Osteoblast (primary cell): ENCODE measurements at places on chromosomes 7 and 10. TPM values are rescaled to one million over a fixed set of nuclear protein-coding genes. Genes with fewer than 3 reads are reported as not detected.

GRCh38 chr7:30559611-30560010 lies 35.1 kb upstream of the GARS1 start:
- peaks cover 9% of the 10 kb centered on the region for H3K36me3 ChIP-seq
- peaks cover 11% of the 10 kb centered on the region for H3K4me1 ChIP-seq
- no peak overlapping the region for H3K27ac ChIP-seq
- no peaks in the 10 kb centered on the region for H3K27me3 ChIP-seq

GRCh38 chr10:62980687-62981086 lies 152.4 kb upstream of the NRBF2 start:
- H3K27ac ChIP-seq, result no peak overlapping the region
- no peak overlapping the region for H3K4me3 ChIP-seq
- DNase-seq, result no peak
- H3K4me1 ChIP-seq, result no peaks in the 10 kb centered on the region
- H3K27me3 ChIP-seq, result peaks cover 8% of the 10 kb centered on the region

DNA sequence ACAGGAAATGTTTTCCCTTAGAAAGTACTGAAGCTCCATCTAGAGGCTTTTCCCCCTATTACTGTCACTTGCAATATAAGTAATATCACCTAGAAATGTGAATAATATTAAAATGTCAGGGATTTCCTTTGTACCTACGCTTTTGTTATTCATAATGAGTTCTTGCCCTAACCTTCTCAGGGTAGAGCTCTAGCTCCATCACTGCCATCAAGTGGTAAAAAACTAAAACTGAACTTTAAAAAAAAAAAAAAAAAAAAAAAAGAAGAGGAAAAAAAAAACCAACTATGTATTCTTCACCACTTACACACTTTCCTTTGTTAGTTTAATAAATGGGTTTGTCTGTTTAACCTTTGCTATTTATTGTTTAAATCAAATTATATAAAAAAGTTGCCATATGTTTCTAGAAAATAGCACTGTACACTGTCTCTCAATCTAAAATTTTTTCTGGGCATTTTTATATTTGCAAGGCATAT lies 49.9 kb downstream of the DNAJC1 start:
- no peak overlapping the region for H3K27ac ChIP-seq
- H3K4me3 ChIP-seq, result no peak overlapping the region
- H3K4me1 ChIP-seq, result no peaks in the 10 kb centered on the region
- H3K27me3 ChIP-seq, result no peaks in the 10 kb centered on the region
- no peaks in the 10 kb centered on the region for H3K36me3 ChIP-seq
- DNase-seq, result no peak

DNA sequence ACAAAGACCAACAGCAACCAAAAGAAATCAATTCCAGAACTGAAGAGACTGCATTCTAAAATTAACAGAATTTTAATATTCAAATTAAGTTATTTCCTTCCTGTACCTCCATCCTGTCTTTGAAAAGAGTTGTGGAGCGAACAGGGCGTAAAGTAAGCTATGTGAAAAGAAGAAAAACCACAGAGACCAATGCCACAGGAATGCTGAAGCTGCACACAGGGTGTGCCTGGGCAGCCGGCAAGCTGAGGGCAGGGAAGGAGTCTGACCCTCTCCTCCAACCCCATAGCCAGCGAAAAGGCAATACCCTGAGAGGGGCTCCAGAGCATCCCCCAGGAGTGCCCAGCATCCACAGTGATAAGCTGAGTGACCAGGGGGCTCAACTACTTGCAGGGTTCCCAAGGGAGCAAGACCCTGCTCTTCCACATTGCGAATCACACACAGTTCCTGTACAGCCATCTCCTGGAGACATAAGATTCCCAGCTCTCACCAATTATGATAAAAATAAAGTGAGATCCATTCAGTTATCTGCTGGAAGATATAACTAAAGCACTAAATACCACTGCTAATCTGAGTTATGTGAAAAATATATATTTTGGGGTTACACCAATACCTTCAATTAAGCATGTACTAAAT lies 93.8 kb downstream of the PARD3 start:
- H3K4me3 ChIP-seq, result peak overlapping the region; percentile 52
- no peaks in the 10 kb centered on the region for H3K27me3 ChIP-seq
- H3K27ac ChIP-seq, result peak overlapping the region; percentile 32
- H3K36me3 ChIP-seq, result no peaks in the 10 kb centered on the region

- no peaks in the 10 kb centered on the region for H3K27me3 ChIP-seq
- H3K4me1 ChIP-seq, result no peaks in the 10 kb centered on the region
- no peak overlapping the region for H3K27ac ChIP-seq
- no peak for DNase-seq
These were observed 11.3 kb downstream of the ACADSB start for GRCh38 chr10:123019941-123020703.

DNA sequence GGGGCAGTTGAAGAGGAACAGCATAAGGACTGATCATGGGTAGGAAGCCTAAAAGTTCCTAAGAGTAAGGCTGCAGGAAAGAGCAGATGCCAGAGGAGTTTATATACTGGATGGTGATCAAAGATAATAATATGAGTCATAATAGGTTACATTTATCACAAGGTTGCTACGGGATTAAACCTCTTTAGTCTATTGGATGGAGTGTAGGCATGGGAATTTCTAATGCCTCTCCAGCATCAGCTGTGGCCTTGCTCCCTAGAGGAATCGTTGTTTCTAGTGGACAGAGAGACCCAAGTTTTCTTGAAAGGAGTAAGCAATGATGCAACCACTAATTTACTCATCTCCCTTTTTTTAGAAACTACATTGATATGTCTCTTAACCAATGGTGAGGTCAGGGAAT lies 213.4 kb downstream of the GPR37 start:
- no peaks in the 10 kb centered on the region for H3K27me3 ChIP-seq
- no peaks in the 10 kb centered on the region for H3K36me3 ChIP-seq
- H3K4me3 ChIP-seq, result no peak overlapping the region
- no peak for DNase-seq
- H3K4me1 ChIP-seq, result no peaks in the 10 kb centered on the region
- no peak overlapping the region for H3K27ac ChIP-seq

DNA sequence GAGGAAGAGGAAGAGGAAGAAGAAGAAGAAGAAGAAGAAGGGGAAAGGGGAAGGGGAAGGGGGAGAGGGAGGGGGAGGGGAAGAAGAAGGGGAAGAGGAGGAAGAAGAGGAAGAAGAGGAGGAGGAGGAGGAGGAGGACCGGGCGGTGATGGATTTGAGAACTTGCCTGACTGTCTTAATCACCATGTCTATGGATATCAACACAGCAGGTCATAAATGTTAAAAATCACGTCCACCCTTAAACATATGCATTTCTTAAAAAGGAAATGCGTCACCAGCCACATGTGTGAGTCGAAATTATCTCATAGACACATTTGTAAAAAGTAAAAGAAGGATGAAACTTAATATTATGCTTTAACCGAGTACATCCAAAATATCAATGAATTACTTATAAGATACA lies 42.1 kb upstream of the INSIG1 start:
- no peak overlapping the region for H3K27ac ChIP-seq
- peaks cover 31% of the 10 kb centered on the region for H3K4me1 ChIP-seq
- no peak for DNase-seq
- H3K36me3 ChIP-seq, result no peaks in the 10 kb centered on the region
- H3K27me3 ChIP-seq, result no peaks in the 10 kb centered on the region

DNA sequence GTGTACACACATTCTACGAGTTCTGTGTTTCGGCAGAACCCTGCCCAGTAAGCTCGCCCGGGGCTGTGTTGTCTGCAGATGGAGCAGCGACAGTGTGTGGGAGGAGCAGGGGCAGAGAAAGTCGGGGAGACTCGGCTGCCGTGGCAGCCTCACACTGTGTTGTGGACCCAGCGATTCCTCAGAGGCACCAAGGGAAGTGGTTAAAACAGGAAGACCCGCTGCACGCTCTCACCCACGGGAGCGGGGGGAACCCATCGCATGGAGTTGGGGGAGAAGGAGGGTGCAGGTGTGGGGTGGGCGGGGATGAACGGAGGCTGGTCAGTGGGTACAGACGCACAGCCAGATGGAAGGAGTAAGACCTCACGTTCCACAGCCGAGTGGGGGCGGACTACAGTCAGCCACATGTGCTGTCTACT lies 250.2 kb downstream of the ELFN1 start:
- H3K4me1 ChIP-seq, result peaks cover 23% of the 10 kb centered on the region
- no peaks in the 10 kb centered on the region for H3K27me3 ChIP-seq
- no peak for DNase-seq
- H3K4me3 ChIP-seq, result no peak overlapping the region
- no peak overlapping the region for H3K27ac ChIP-seq
- no peaks in the 10 kb centered on the region for H3K36me3 ChIP-seq

DNA sequence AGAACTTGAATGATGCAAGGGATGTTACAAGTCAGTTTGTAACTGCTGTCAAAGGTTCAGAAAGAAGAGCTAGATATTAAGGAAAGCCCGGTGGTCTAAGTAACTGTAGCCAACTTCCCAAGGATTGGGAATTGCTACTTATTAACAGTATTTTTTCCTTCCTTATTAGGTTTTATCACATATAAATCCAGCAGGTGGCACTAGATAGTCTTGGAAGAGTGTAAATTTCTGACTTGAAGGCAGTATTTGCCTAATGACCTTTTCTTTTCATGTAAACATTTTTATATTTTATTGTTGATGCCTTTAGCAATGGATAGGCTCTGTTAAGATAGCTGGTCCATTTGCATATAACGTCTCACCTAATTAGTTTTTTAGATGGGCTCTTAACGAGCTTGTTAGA lies 51.2 kb downstream of the ANLN start:
- H3K36me3 ChIP-seq, result peaks cover 28% of the 10 kb centered on the region
- H3K4me3 ChIP-seq, result no peak overlapping the region
- H3K4me1 ChIP-seq, result peaks cover 11% of the 10 kb centered on the region
- DNase-seq, result peak; percentile 52

GRCh38 chr10:16592378-16592777 lies 70.7 kb upstream of the C1QL3 start:
- DNase-seq, result no peak
- no peak overlapping the region for H3K4me3 ChIP-seq
- H3K36me3 ChIP-seq, result peaks cover 6% of the 10 kb centered on the region
- H3K27me3 ChIP-seq, result no peaks in the 10 kb centered on the region

DNA sequence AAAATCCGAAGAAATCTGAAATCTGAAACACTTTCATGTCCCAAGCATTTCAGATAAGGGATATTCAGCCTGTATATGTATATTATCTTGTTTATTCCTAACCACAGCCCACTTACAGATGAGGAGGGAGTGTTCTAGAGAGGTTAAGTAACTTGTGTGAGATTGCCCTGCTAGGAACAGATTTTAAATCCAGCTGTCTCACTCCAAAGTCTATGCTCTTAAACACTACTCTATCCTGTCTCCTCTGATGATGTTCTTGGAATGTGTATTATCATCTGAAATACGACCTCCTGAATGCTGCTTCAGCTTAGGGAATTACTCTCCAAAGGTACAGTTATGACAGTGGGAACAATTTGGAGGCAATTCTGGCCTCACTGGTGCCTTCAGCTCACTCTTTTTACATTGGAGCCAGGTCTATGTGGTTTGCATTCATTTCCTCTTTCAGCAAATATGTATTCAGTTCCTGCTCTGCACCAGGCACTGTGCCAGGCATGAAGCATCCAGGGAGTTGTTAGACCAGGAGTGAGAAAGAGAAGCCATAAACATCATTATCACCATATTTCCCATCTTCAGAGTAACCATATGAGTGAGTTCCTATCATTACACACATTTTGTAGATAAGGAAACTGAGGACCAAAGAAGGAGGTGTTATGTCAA lies 70.2 kb downstream of the NOC3L start:
- peaks cover 26% of the 10 kb centered on the region for H3K4me1 ChIP-seq
- H3K4me3 ChIP-seq, result no peak overlapping the region
- peak overlapping the region; percentile 18 for H3K27ac ChIP-seq
- no peak for DNase-seq

DNA sequence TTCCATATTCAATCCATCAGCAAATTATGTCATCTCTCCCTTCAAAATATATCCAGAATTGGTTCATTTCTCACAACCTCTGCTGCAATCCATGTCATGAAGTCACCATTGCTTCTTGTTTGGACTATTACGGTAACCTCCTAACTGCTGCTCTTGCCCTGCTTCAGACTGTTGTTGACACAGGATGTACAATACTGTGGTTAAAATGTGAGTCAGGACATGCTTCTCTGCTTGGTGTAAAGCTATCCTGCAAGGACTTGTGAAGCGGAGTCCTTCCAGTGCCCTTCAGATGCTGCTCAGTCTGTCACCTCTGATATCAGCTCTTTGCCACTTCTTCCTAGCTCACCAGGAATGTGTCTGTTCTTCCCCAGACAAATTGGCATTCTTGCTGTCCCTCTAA lies 10.4 kb upstream of the NXPH1 start:
- no peaks in the 10 kb centered on the region for H3K36me3 ChIP-seq
- H3K4me1 ChIP-seq, result no peaks in the 10 kb centered on the region
- H3K27ac ChIP-seq, result no peak overlapping the region
- H3K27me3 ChIP-seq, result no peaks in the 10 kb centered on the region
- DNase-seq, result no peak
- no peak overlapping the region for H3K4me3 ChIP-seq

GRCh38 chr10:121152935-121153334 lies 301.8 kb downstream of the WDR11 start:
- H3K27ac ChIP-seq, result no peak overlapping the region
- H3K4me1 ChIP-seq, result no peaks in the 10 kb centered on the region
- no peaks in the 10 kb centered on the region for H3K27me3 ChIP-seq

DNA sequence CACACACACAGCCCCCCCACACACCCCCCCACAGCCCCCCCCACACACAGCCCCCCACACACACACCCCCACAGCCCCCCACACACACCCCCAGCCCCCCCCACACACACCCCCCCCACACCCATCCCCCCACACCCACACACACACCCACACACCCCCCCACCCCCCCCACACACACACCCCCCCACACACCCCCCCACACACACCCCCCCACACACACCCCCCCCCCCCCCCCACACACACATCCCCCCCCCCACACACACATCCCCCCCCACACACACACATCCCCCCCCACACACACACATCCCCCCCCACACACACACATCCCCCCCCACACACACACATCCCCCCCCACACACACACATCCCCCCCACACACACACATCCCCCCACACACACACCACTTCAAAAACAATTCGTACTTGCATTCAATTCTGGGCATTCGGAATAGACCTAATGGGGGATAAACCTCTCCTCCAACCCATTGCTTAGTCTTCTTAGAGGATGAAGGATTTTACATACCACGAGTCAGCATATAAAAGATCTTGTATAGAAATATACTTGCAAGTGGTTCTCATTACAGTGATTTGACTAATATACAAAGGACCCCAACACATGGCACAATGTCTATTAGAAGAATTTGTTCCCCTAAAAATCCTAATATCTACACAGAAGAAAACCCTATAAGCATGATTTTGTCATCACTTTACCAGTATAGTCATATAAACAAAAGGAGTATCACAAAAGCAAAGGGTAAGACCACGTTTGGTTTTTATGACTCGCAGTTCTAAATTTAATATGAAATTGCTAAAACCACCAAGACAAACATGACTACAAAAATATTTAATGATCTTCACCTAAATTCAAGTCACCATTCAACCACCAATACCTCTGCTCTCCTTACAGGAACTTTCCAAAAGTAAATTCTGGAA lies 80.9 kb downstream of the DIP2C start:
- H3K4me3 ChIP-seq, result no peak overlapping the region
- peak overlapping the region; percentile 54 for H3K27ac ChIP-seq
- DNase-seq, result peak; percentile 88
- no peaks in the 10 kb centered on the region for H3K36me3 ChIP-seq

The AOAH gene
- total RNA-seq, result under 0.01 TPM in 1 of 2 replicates, not detected in the other

The COL26A1 gene
- total RNA-seq, result not detected in 2 replicates

The EEPD1 gene
- total RNA-seq, result 9.0 and 14.1 TPM in 2 replicates

The IFIT1B gene
- total RNA-seq, result not detected in 2 replicates

The TMEM130 gene
- 0.88 and 1.1 TPM in 2 replicates for total RNA-seq
